Cardiac atrium fibroblast (primary cell): ENCODE measurements at places on chromosomes 1 and 21. TPM values are rescaled to one million over a fixed set of nuclear protein-coding genes. Genes with fewer than 3 reads are reported as not detected.

Gene SLC1A7
- total RNA-seq: 0.97 TPM in 1 of 2 replicates, not detected in the other

Gene ASPM
- total RNA-seq: 6.1 and 8.1 TPM in 2 replicates

Gene SEMA4A
- total RNA-seq: 0.54 TPM in 1 of 2 replicates, not detected in the other

Gene FCRLB
- 0.18 and 1.8 TPM in 2 replicates for total RNA-seq

Gene PLA2G2D
- total RNA-seq: not detected in 2 replicates

Gene NBPF10
- 1.9 and 2.5 TPM in 2 replicates for total RNA-seq

Gene VSIG8
- total RNA-seq: not detected in 2 replicates

Gene OR2G6
- not detected in 2 replicates for total RNA-seq

Gene MNDA
- total RNA-seq: not detected in 2 replicates

Gene NPHS2
- total RNA-seq: not detected in 2 replicates

Gene C1orf74
- 1.1 and 2.3 TPM in 2 replicates for total RNA-seq
